ENCODE measurements at places on chromosomes 13 and 19.

GRCh38 chr19:48833977-48834376 is 2.3 kb downstream of the HSD17B14 start:
- DNase-seq, result no peak

- no peak for DNase-seq
Observed at GRCh38 chr13:51894239-51894638, 32.5 kb downstream of the CCDC70 start.

GRCh38 chr13:25899952-25900351 is 151.9 kb downstream of the SHISA2 start:
- no peak for DNase-seq

DNA sequence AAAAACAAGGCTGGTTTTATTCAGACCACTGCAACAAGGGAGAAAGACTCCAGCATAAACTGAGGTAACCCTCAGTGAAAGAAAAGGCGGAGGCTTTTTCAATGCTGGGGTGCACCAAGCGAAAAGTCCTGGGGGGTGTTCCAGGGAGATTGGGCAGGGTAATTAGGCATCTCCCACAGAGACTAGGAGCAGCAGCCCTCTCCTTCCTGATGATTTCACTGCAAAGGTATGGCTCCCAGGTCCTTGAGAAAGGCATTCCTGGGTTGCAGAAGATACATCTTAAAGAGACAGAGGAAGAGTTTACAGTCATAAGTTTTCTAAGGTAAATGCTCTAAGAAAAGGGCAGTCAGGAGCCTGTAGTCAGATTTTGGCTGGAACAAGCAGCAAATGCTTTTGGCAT is 412.0 kb downstream of the FOXO1 start:
- DNase-seq, result no peak

DNA sequence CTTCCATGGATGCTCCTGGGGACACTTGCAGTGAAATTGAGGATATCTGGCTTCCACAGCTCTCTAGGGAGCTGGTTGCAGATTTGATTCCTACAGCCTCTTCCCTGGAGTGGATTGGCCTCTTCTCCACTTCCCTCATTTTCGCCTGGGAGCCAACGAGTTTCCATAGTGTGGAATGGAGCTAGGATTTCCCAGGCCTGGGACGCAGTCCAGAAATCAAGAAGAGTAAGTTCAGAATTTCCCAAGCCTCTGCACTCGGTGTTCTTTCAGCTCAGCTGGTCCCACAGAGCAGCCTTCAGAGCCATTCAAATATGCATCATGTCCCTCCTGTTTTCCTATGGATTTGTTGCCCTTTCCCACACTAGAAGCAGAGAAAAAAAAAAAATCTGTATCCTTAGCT is 68.2 kb downstream of the RAP2A start:
- no peak for DNase-seq

DNA sequence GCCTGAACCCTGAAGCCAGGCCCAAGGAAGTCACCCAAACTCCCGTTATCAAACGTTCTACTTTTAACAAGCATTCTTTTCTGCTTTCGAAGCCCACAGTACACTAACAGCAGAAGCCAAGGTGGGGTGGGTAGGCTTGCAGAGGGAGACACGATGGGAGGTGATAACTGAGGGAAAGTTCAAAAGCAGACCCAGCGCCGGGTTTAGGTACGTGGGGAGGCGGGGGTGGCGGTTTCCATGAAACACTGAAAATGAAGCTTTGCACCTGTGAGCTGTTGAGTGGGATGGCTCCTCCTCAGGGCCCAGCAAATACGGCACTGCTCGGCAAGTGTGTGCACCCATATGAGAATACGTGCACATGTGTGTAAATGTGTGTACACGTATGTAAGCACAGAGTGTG is 49.8 kb downstream of the KLF2 start:
- no peak for DNase-seq

- DNase-seq, result no peak
Observed at GRCh38 chr13:32150239-32150638, 118.7 kb downstream of the FRY start.

GRCh38 chr13:48950501-48950875 is 25.2 kb upstream of the FNDC3A start:
- no peak for DNase-seq

DNA sequence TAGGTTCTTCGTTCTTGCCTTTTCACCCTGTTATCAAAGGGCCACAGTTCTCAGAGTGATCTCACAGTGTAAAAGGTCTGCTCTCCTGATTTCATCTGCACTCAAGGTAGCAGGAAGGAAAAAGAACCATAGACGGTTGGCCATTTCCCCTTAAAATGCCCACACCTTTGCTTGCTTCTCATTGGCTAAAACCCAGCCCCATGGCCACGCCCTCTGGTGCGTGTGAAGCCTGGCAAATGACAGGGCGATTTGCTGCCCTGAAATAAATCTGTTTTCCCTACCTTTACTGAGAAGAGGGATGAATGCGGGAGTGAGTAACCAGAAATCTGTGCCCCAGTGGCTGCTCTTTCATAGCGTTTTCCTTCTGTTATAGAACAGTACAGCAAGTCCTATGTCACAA is 269.3 kb downstream of the POU4F1 start:
- no peak for DNase-seq

GRCh38 chr19:48648134-48648533 is 2.1 kb upstream of the CA11 start:
- no peak for DNase-seq

GRCh38 chr13:77372275-77372674 is 45.4 kb upstream of the MYCBP2 start:
- DNase-seq, result no peak

DNA sequence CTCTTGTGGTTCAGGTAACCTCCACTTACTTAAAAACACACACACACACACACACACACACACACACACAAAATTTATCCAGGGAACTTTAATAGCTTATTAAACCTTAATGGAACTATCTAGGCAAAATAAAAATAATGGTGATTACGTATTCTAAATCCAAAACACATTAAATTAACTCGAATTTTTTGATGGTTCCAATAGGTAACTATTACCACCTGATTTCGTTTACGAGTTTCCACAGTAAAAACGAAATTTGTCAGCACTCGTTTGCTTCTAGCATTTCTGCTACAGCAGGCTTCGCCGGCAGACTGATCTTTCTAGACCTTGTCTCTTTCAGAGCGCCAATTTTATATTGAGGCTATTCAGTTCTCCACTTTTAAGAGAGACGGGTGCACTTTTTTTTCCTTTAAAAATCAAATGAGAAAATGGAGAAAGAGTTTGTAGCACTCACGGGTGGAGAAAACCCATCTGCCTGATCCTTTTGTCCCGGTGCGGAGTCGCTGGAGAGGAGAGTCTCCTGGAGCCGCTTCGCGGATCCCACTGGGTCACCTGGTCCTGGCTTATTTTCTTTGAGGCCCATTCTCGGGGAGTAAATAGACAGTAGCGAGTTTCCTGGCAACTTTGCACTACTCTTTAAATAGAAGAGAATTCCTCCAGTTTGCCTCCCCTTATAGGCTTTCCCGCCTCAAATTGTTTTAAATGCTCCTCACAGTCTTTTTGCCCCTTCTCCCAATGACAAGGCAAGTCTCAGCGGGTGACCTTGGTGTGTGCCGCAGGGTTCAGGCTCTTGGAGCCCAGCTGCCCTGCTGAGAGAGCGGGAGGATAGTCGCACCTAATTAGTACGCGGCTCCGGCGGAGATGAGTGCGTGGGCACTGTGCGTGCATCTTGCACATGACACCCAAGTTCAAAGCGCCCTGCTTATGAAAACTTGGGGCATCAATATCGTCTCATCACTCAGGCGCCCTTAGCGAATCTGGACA is 117.0 kb downstream of the KCNRG start:
- no peak for DNase-seq

GRCh38 chr19:28641395-28641794 is 571.6 kb downstream of the UQCRFS1 start:
- no peak for DNase-seq

DNA sequence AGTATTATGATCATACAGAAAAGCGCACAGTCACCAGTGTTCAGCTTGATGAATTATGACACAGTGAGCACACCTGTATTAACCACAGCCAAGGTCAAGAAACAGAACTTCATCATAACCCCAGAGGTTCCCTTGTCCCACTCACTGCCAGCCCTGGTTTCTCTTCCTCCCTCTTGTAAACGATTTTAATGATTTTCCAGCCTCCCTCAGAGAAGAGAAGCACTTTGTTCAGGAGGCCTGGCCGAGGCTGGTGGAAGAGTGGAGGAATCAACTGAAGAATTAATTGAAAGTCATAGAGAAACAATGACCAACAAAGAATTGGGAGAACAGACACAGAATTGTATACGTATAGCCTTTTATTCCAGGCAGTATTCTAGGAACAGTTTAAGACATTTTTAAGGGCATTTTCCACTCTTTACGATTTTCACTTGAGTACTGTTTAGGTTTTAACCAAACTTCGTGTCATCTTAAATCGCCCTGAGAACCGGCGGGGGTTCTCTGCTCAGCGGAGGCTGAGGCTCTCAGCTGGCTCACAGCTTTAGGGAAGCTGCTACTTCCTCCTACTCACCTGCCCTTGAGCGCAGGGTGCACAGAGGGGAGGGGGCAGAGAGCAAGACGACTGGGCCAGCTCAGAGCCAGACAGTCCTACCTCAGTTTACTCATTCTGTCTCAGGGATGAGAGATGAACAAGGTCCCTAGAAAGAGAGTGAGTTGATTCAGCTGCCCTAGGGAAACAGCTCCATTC is 108.6 kb downstream of the AKAP11 start:
- no peak for DNase-seq

GRCh38 chr13:67231289-67232000 is 1.3 kb upstream of the PCDH9 start:
- DNase-seq, result no peak

DNA sequence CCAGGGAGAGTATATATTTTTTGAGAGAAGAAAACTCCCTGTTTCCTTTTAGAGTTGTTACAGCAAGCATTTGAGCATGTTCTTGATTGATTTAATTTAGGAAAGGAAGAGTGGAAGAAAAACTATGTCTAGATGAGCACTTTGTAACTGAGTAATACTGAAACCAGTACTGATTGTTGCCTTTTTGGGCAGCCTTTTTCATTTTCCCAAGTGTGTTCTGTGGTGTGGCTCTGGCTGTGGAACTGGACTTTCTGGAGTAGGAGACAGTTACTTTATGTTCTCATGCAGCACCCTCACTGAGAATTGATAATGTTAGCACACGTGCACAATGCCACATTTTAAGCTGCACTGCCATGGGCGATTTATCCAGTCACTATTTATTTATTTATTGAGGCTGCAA is 211.5 kb downstream of the LMO7 start:
- no peak for DNase-seq

- no peak for DNase-seq
Observed at GRCh38 chr13:30052120-30052519, 201.7 kb upstream of the UBL3 start.

- no peak for DNase-seq
Observed at GRCh38 chr13:100515410-100515800, 73.2 kb downstream of the GGACT start.

GRCh38 chr13:73924607-73925006 is 209.6 kb downstream of the KLF12 start:
- DNase-seq, result no peak

GRCh38 chr19:9850235-9850959 is 15.3 kb downstream of the PIN1 start:
- no peak for DNase-seq

DNA sequence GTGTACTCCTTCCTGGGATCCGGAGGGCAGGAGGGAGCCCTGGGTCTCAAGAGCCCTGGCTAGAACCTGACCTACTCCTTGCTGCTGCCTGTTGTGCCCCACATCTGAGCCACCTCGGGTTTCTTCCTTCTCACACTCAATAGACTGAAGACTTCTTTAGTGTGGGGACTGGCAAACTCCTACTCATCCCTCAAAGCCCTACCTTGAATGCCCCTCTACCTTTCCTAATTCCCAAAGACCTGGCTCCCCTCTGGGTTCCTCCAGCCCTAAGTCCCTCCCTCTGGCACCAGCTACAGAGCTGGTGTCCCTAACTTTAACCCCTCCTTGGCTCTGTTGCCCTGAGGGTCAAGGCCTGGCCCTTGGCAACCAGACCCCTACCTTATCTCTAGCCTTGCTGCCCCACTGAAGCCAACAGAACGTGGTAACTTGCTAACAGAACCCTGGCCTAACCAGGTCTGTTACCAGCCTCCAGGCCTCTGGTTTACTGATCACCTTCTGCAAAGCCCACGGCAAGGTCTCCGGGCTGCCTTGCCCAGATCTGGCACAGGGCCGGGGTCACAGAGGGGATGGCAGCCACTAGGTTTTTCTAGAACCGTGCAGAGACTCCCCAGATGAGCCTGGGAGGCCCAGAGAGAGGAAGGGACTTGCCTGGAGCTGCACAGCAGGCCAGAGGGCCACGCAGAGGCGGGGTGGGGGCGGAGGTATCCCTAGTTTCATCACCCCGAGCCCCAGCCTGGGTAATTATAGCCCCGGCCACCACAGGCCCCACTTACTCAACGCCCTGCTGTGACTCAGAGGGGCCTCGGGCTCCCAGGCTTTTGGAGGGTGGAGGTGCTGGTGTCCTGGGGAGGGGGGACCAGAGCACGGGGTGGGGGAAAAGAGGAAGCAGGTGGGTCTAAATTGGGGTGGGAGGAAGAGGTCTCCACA is 15.3 kb downstream of the ZBTB7A start:
- DNase-seq, result no peak

DNA sequence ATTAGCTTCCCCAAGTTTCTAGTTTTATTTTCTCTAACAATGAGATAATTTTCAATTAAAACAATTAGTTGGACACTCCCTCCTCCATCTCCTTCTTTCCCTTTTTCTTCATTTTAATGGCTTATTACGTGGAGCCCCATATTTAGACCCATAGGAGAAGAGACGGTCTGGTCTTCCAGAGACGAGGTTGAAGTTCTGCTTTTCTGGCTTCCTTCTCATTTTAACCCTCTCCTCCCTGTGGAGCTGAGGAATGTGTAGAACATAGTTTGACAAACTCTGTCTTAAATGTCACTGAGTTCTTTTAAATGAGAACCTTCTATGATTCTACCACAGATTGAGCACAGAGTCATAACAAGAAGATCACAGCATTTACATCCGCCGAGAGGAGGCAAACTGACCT is 86.8 kb downstream of the EDNRB start:
- DNase-seq, result no peak

DNA sequence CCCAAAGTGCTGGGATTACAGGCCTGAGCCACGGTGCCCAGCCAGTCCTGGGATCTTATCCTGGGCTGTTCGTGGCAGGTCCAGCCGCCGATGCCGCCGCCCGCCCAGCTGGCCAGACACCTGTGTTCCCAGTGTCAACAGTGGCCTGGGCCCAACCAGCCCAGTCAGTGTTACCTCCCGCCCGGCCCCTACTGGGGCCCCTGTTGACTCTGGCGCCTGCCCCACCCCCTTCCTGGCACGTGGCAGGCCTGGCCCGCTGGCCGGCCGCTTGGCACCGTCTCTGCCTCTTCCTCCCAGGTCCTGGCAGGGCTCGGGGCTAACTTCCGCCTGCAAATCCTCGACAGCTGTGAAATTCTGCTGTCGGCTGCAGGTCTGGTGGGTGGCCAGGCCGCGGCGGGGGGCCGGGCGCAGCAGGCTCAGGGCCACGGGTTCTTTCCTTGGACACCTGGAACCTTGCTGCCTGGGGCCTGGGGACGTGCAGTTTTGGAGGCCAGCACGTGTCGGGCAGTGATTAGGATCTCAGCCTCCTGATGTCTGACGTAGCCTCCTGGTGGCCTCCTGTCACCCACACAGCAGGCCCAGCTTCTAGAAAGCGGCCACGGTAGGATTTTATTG is 9.1 kb downstream of the ARID3A start:
- no peak for DNase-seq

DNA sequence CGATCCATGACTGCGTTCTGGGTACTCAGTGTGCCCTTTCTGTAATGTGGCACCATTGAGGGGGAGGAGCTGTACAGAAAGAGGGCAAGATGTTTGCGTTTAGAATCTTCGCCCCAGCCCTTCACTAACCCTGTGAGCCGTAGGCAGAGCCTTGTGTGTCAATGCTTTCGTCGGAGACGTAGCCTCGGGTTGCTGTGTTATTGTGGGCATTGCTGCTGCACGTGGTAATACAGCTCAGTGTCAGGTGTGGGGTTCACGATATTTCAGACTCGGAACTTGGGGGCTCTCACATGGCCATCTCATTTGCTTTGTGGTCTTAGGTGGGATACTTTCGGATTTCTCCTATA is 6.1 kb downstream of the RPS9 start:
- no peak for DNase-seq
